IMR-90 (cell line): ENCODE measurements at places on chromosomes 5 and 9. TPM values are rescaled to one million over a fixed set of nuclear protein-coding genes. Genes with fewer than 3 reads are reported as not detected.

The ZFP37 gene
- total RNA-seq, result 3.6 and 4.4 TPM in 2 replicates

The ROR2 gene
- 2.2 and 2.3 TPM in 2 replicates for total RNA-seq

The SCGB3A2 gene
- not detected in 2 replicates for total RNA-seq

The PFN3 gene
- not detected in 2 replicates for total RNA-seq

The N4BP3 gene
- total RNA-seq, result under 0.01 and 0.18 TPM in 2 replicates

DNA sequence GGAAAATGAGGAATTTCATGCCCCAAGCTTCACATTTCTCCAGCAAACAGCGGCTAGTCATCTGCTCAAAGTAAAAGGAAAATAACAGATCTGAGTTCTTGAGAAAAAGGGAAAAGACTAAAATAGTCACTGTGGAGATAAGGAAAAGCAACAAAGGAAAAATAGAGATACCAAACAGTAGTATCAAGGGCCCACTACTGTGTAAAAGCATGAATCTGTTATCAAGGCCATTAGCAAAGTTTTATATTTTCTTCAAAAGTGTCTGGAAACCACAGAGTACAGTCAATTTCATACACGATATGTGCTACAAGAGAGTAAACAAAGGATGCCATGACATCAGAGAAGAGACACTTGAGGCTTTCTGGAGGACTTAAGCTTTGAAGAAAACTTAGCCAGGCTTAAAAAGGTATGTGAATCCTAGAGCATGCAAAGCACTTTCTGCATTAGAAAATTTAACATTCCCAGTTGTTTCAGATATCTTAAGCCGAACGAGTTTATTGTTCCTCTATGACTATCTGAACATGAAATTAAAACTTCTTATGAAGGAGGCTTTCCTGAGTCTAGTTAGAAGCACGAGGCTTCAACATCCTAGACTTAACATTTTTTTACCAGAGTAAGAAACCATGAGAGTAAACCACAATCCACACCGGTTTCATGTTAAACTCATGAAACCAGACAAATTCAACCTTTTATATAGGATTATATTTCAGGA lies 1.2 kb downstream of the TTC33 start:
- no peak overlapping the region for H3K27ac ChIP-seq
- no peaks in the 10 kb centered on the region for H3K27me3 ChIP-seq
- H3K36me3 ChIP-seq, result peaks cover 6% of the 10 kb centered on the region
- DNase-seq, result peak; percentile 66

DNA sequence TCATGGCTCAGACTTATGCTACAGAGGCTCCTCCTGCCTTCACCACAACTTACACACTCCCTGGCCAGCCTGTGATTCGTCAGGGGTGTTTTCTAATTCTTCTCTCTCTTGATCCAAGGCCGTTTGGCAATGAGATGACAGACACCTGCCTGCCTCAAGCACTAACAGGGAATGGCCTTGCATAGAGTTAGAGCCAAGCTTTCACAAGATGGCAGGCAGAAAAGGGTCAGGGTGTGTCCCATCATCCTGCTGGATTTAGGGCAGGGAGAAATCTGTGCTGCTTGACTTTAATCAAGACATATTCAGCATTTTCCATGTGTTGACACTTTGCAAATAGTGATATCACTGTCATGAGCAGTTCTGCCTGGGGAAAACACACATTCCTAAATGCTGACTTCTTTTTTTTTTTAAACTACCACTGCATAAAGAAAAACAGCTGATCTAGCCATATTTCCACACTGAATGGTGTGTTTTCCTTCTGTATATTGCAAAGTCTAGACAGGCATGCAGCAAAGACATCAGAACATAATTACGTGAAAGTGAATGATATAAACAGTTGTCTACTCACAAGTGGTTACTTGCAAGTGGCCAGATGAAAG lies 95.0 kb upstream of the SLC25A48 start:
- H3K4me3 ChIP-seq, result no peak overlapping the region
- H3K4me1 ChIP-seq, result no peaks in the 10 kb centered on the region
- DNase-seq, result no peak
- H3K27me3 ChIP-seq, result peaks cover 2% of the 10 kb centered on the region; the same call in 1 of the 2 replicates
- no peaks in the 10 kb centered on the region for H3K36me3 ChIP-seq

DNA sequence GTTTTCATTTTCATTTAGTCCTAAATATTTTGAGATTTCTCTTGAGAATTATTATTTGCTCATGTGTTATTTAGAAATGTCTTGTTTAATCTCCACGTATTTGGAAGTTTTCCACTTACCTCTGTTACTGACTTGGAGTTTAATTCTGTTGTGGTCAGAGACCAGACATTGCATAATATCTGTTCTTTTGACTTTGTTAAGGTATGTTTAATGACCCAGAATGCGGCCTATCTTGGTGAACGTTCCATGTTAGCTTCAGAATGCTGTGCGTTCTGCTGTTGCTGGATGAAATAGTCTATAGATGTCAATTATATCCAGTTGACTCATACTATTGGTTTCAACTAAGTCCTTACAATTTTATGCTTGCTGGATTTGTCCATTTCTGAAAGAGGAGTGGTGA lies 325.3 kb upstream of the TARS1 start:
- H3K27ac ChIP-seq, result no peak overlapping the region
- no peaks in the 10 kb centered on the region for H3K36me3 ChIP-seq
- DNase-seq, result no peak
- peaks cover 2% of the 10 kb centered on the region; the same call in 1 of the 2 replicates for H3K4me1 ChIP-seq

DNA sequence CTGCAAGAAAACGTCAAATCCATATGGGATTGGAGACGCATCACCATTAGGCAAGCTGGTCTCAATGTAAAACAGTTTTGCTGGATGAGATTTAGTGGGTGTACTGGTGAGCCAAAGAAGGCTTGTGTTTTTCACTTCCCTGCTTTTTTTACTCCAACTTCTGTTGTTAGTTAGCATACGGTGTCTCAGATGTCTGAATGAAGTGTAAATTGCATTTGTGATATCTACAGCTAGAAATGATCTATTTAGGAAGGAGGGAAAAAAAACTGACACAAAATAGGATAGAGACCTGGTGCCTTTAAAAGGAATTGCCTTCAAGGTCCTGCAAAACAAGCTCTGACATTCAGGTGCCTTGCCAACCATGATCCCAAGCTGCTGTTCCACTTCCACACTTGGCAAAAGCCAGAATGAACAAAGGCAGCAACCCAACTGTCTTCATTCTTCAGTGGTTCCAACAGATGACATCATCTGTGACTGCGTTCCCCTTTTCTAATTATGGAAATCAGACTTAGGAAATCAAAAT lies 104.2 kb upstream of the RAI14 start:
- no peaks in the 10 kb centered on the region for H3K27me3 ChIP-seq
- DNase-seq, result peak; percentile 45
- no peak overlapping the region for H3K4me3 ChIP-seq
- no peaks in the 10 kb centered on the region for H3K36me3 ChIP-seq

GRCh38 chr5:111675201-111675934 lies 81.6 kb downstream of the NREP start:
- no peaks in the 10 kb centered on the region for H3K36me3 ChIP-seq
- DNase-seq, result no peak
- H3K27ac ChIP-seq, result no peak overlapping the region
- no peaks in the 10 kb centered on the region for H3K4me1 ChIP-seq

- no peak overlapping the region for H3K27ac ChIP-seq
- H3K4me3 ChIP-seq, result no peak overlapping the region
- H3K27me3 ChIP-seq, result no peaks in the 10 kb centered on the region
- DNase-seq, result no peak
- H3K36me3 ChIP-seq, result no peaks in the 10 kb centered on the region
Measured at GRCh38 chr5:117652958-117653280, 1078.3 kb upstream of the SEMA6A start.

DNA sequence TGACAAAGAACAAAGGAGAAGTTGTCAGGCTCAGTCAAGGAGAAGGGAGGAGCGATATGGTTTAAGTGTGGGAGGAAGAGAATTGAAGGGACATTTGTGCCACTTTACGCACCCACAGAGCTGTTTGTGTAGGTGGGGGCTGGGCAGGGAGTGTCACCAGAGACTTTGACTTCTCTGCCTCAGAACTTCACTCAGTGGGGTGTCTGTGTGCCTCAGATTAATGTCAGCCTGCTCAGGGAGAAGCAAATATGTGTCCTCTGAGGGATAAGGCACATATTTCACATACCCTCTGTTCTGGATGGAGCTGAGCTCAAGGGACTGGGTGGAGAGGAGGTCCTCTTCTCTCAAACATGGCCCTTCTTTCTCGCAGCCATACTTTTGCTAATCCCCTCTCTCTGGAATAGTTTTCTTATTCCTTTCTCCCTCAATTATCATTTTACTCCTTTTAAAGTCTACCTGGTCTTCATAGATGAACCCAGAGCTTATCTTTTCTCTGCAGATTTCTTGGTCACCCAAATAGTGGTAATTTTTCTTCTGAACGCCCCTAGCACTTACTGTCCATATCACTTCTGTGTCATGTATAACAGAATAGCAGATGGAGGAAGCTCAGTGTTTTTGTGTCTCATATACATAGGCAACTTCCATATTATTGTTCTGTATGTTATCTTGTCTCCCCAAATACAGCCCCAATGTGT lies 77.0 kb downstream of the IQGAP2 start:
- H3K4me3 ChIP-seq, result no peak overlapping the region
- H3K27me3 ChIP-seq, result no peaks in the 10 kb centered on the region; the same call in 1 of the 2 replicates
- H3K27ac ChIP-seq, result no peak overlapping the region
- H3K36me3 ChIP-seq, result no peaks in the 10 kb centered on the region

DNA sequence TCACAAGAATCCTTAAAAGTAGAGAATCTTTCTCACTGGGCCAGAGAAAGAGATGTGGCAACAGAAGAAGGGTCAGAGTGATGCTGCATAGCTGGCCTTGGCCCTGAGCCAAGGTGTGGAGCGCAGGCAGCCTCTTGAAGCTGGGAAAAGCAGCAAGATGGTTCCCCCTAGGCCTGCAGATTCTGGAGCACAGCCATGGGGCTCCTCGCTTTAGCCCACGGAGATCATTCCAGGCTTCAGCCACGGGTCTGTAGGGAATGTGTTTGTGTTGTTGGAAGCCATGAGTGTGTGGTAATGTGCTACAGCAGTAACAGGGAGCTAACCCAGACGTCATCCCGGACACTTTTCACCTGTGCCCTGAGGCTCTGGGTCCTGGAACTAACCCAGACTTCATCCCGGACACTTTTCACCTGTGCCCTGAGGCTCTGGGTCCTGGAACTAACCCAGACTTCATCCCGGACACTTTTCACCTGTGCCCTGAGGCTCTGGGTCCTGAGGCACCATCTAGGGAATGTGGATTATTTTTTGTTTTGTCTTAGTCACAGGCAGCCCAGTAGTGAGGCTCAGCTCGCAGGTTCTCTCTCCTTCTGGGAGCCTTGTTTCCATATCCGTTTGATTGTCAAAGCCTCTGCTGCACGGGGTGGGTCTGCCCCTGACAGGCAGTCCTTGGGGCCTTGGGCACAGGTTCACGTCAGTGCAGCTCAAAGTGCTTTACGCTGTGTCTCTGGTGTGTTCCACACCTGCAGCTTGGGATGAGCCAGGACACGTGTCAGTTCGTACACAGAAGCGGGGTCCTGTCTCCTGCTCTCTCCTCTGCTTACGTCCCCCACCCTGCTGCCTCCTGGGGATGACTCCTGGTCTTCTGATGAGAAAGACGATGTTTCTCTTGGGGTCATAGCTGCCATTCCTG lies 56.3 kb upstream of the EXOC3 start:
- H3K36me3 ChIP-seq, result peaks cover 40% of the 10 kb centered on the region
- DNase-seq, result peak; percentile 76
- peak overlapping the region; percentile 24; the same call in 1 of the 2 replicates for H3K27ac ChIP-seq
- H3K4me3 ChIP-seq, result no peak overlapping the region
- H3K27me3 ChIP-seq, result no peaks in the 10 kb centered on the region

DNA sequence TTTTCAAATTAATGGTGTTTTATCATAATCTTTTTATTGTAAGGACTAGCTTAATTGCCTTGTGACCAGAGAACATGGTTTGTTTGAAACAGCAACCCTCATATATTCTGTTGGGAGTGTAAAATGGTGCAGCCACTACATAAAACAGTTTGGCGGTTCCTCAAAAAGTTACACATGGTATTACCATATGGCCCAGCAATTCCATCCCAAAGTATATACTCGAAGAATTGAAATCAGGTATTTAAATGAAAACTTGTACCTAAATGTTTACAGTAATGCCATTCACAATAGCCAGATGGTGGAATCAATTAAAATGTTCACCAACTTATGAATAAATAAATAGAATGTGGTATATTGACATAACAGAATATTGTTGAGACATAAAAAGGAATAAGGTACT lies 14.8 kb upstream of the IL33 start:
- H3K27ac ChIP-seq, result no peak overlapping the region
- H3K27me3 ChIP-seq, result peaks cover 7% of the 10 kb centered on the region; the same call in 1 of the 2 replicates
- no peaks in the 10 kb centered on the region for H3K36me3 ChIP-seq
- H3K4me1 ChIP-seq, result no peaks in the 10 kb centered on the region

DNA sequence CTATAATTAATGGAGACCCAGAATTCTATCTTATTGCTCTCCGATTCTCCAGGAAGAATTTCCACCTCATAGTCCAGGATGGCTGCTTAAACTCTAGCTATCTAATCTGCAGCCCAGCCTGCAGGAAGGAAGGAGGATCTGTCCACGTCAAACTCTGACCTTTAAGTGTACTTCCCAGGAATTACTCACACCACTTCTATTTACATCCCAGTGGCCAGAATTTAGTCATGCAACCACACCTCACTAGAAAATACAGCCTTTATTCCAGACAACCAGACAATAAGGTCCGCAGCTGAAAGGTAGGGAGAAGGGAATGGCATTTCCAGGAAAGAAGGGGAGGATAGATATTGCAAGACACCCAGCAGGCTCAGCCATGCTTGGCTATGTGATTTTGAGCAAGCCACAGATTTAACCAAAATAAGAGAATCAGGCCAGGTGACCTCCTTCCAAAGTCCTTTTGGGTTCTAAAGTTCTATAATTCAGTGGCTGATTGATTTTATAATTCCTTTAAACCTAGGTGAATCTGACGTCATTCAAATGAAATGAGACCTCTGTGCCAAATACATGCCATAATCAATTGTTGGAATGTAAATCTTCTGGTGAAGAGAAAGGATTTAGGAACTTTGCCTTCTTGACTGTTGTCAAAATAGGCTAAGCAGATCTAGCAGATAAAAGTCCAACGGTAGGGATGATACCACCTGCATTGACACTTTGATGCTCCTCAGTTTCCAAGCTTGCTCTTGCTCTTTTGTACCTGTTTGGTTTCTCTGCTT lies 3.7 kb upstream of the DENND1A start:
- no peak overlapping the region for H3K4me3 ChIP-seq
- no peaks in the 10 kb centered on the region for H3K36me3 ChIP-seq
- DNase-seq, result peak; percentile 79
- H3K27ac ChIP-seq, result no peak overlapping the region

- peak; percentile 70 for DNase-seq
- H3K4me3 ChIP-seq, result no peak overlapping the region
- no peaks in the 10 kb centered on the region for H3K36me3 ChIP-seq
- H3K27me3 ChIP-seq, result peaks cover 5% of the 10 kb centered on the region; the same call in 1 of the 2 replicates
Measured at GRCh38 chr9:79254900-79255650, 316.7 kb upstream of the TLE4 start.

- H3K36me3 ChIP-seq, result peaks cover 25% of the 10 kb centered on the region
- peaks cover 7% of the 10 kb centered on the region; the same call in 1 of the 2 replicates for H3K4me1 ChIP-seq
Measured at GRCh38 chr9:35757226-35757891, 3.3 kb upstream of the MSMP start.

GRCh38 chr5:173412566-173412965 lies 84.4 kb upstream of the STC2 start:
- no peaks in the 10 kb centered on the region for H3K27me3 ChIP-seq
- DNase-seq, result peak; percentile 66
- H3K4me1 ChIP-seq, result peaks cover 13% of the 10 kb centered on the region
- H3K27ac ChIP-seq, result no peak overlapping the region

- no peaks in the 10 kb centered on the region for H3K36me3 ChIP-seq
- peaks cover 12% of the 10 kb centered on the region for H3K27me3 ChIP-seq
- no peak for DNase-seq
- no peak overlapping the region for H3K27ac ChIP-seq
- no peak overlapping the region for H3K4me3 ChIP-seq
- H3K4me1 ChIP-seq, result peaks cover 2% of the 10 kb centered on the region
Measured at GRCh38 chr9:109289931-109290330, 30.9 kb downstream of the EPB41L4B start.
